ENCODE measurements at places on chromosomes 2 and 18. TPM values are rescaled to one million over a fixed set of nuclear protein-coding genes. Genes with fewer than 3 reads are reported as not detected.

The POTEF gene
- not detected for total RNA-seq

The RGPD4 gene
- not detected for total RNA-seq

The AQP12B gene
- total RNA-seq: not detected

The PRSS56 gene
- under 0.01 TPM for total RNA-seq

The CCL20 gene
- total RNA-seq: 1.0 TPM

The AKAIN1 gene
- total RNA-seq: not detected

The EPAS1 gene
- total RNA-seq: 52.9 TPM

The MEIS1 gene
- 19.1 TPM for total RNA-seq

The C2orf66 gene
- under 0.01 TPM for total RNA-seq

The PTPRN gene
- total RNA-seq: 0.33 TPM

The CRYBA2 gene
- 0.31 TPM for total RNA-seq

The RPRM gene
- not detected for total RNA-seq

The SNED1 gene
- total RNA-seq: 2.2 TPM

The CD8B gene
- total RNA-seq: not detected

The EGR4 gene
- total RNA-seq: not detected

Data from melanocyte of skin (primary cell).